ENCODE measurements at places on chromosomes 1 and 21.

DNA sequence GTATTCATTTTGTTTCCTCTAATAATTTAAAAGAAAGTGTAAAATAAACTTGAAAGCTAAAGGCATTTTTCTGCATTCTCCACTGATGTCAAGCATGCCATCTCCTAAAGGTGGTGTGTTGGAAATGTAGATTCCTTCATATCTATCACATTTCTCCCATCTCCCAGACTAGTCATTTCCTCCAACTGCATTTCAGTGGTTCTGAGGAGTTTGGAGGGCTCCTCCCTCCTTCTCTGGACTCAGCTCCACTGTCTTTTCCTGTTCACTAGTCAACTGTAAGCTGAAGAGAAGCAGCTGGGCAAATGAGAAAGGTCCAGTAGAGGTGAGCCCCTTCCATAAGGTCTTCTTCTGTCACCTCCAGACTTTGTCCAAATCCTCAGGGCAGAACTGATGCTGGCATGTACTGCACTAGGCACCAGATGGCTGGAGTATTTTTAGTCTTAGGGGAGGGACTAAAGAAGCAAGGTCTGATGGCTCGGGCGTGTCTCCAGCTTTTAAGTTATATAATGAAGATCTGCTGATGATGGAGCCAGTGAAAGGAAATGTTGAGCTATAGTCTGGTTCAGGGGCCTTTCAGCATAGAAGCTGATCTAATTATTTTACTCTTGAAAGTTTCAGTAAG is 186.1 kb downstream of the NTNG1 start:
- no peak for DNase-seq

- no peak for DNase-seq
Measured at GRCh38 chr1:36432616-36433015, 17.6 kb downstream of the OSCP1 start.

DNA sequence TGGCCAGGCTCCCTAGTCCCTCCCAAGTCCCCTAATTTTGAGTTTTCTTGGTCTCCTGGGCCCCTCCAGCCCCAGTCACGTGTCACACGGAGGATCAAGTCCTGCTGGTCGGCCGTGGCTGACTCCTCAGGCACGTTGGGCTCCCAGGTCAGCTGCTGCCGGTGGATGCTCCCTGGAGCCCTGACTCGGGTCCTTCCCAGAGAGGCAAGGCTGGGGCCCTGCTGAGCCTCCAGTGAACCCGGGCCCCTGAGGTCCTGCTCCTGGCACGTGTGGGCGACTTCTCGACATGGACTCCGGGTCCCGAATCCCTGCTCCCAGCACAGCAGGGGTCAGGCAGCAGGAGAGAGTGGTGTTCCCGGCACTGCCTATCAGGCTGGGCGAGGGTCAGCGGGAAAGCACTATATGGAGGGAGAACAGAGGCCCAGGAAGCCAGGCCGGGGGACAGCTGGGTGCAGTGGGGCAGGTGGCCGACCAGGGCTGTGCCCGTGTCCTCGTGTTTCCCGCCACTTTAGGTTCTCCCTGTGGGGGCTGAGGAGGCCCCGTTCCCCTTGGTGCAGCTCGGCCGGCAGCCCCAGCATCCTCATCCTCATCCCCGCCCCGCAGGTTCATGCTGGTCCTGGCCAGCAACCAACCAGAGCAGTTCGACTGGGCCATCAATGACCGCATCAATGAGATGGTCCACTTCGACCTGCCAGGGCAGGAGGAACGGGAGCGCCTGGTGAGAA is 13.2 kb downstream of the TMEM240 start:
- DNase-seq, result no peak

- DNase-seq, result no peak
Measured at GRCh38 chr1:167312871-167313270, 92.2 kb downstream of the POU2F1 start.

DNA sequence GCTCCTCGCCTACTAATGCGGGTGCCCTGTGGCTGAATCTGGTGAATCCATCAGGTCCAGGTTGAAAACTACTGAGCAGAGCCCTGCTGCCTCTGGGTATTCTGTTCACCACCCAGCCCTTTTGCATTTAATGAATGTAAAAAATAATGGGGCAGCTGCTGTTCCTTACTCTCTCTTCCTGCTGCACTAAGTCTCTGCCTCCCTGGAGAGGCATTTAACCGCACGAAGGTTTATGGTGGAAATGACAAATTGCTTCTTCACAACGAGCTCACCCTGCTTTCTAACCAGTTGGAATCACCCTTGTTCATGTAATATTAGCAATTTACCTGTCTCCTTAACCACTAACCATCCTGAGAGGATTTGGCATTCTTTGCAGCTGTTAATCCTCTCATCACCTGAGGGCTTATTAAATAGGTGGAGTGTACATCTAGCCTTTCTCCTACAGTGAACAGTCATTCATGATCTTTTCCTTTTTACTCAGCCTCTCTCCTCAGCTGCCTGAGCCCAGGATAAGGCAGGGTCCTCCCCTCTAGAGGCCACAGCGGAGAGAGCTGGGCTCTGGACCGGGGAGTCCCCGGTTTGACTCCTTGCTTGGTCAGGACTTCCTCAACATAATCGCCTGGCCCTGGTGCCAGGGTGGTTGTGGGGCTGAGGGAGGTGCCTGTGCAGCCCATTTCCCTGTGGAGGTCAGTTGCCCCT is 97.6 kb downstream of the NOS1AP start:
- no peak for DNase-seq

DNA sequence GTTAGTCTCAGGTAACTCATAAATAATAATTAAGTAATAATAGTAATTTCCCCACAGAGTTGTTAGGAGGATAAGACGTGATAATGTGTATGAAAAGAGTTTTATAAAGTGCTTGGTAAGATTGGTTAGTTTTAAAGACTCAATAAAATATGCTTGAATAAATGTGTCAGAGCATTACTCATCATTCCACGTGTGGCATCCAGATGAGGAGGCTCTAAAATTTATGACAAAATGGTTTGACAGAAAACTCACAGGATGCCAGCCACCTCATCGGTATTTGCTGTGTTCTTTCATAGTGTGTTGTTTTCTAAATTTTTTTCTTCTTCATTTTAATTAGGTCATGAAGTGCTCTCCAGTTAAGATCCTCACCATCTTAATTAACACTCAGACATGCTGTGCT is 19.1 kb upstream of the SPAG17 start:
- DNase-seq, result no peak

- no peak for DNase-seq
Measured at GRCh38 chr1:43853161-43853921, 80.3 kb upstream of the ARTN start.

- DNase-seq, result no peak
Measured at GRCh38 chr1:215166886-215167285, 84.3 kb downstream of the KCNK2 start.

- DNase-seq, result peak; percentile 77
Measured at GRCh38 chr1:30801771-30802198, 44.2 kb upstream of the LAPTM5 start.

DNA sequence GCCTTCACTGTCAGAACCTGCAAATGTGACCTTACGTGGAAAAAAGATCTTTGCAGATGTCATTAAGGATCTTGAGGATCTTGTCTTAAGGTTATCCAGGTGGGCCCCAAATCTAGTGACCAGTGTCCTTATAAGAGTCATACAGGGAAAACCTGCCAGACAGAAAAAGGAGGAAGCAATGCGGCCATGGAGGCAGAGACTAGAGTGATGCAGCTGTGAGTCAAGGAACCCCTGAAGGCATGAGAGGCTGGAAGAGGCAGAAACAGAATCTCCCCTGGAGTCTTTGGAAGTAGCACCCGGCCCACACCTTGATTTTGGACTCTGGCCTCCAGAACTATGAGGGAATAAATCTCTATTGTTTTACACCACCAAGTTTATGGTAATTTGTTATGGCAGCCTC is 36.5 kb upstream of the DNASE2B start:
- DNase-seq, result no peak

DNA sequence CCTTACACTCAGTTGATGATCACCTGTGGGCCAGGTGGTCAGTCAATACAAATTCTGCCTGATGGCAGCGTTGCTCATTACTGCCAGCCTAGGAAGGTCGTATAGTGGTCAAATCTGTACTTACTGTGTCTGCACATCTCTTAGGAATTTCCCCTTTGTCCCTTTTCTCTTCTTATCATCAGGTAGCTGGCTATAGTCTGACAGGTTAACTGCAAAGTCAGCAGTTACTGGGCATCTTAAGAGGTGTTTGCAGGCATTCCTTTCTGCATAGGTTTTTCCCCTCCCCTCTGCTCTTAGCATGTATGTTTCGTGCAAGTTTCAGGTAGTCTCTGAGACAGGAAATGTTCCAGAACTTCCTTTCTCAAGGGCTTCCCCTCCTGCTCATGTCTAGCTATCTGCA is 298.7 kb downstream of the LRRIQ3 start:
- no peak for DNase-seq

DNA sequence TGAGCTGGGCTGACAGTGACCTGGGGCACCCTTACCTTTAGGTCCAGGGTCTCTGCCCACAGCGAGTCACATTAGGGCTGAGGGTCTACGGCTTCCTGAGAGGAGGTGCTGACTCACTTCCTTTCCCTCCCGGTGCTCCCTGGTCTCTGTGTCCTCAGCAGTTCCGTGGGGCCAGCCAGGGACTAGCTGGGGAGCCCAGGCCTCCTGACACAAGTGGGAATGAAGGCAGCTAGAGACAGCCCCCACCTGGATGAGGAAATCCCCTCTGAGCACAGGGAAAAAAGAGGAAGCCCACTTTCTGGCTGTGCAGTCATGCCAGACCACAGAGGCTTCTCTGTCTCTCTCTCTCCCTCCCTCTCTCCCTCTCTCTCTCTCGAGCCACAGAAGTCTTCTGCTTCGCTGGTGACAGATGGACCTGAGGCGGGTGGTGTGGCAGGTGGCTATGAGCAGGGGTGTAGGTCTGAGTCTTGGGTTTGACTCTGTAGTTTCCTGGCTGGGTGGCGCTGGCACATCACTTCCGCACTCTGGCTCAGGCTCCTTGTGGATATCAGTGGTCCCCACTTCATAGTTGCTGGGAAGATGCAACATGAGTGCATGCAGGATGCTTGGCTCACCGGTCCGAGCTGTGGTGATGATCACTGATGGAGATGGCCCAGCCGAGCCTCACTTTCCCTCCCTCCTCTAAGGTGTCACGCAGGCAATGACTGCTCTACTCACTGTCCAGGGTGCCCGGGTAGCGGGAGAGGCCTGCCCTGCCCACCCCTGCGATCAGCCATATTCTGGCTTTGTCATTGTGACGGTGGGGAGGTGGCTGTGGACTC is 3.5 kb downstream of the SLC66A1 start:
- DNase-seq, result no peak

GRCh38 chr1:118842452-118843201 is 145.5 kb downstream of the TBX15 start:
- DNase-seq, result no peak

GRCh38 chr21:42848932-42849758 is 30.2 kb downstream of the WDR4 start:
- DNase-seq, result no peak

GRCh38 chr1:159315381-159315780 is 13.2 kb downstream of the FCER1A start:
- DNase-seq, result no peak

- DNase-seq, result no peak
Measured at GRCh38 chr1:69191335-69191734, 376.4 kb upstream of the LRRC7 start.

DNA sequence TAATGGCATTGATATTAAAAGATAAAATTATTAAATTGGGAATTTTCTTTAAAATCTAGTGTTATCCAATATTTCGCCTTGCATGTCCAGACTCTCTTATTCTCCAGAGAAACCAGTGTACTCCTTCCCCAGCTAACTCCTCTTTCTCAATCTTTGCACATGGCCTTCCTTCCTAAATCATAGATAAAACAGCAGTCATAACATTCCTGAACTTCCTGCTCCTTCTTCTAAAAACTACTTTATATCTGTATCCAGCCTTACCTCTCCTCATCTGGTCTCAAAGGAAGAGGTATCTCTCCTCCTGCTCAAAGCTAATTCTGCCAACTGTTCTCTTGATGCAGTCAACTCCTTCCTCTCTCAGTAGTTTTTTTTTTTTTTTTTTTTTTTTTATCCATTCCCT is 39.5 kb upstream of the NEK7 start:
- no peak for DNase-seq

DNA sequence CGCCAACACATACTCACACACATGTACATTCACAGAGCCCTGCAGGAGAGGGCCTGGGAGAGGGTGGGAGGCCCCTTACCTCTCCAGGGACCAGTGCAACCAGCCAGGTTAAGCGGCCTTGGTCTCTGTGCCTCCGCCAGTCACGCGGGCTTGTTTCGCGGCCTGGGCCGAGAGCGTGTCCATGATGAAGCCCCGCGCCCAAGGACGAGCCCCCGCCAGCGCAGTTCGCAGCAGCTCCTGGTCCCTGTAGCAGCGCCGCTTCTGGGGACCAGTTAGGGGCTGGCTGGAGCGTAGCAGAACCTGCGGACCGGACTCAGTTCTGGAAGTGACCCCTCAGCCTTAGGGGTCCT is 7.3 kb upstream of the FAM167B start:
- no peak for DNase-seq

GRCh38 chr1:228913626-228914414 is 178.5 kb downstream of the RHOU start:
- DNase-seq, result no peak

- no peak for DNase-seq
Measured at GRCh38 chr1:215423288-215423687, 143.8 kb upstream of the KCTD3 start.

GRCh38 chr1:7046314-7046713 is 261.1 kb downstream of the CAMTA1 start:
- peak; percentile 10 for DNase-seq

DNA sequence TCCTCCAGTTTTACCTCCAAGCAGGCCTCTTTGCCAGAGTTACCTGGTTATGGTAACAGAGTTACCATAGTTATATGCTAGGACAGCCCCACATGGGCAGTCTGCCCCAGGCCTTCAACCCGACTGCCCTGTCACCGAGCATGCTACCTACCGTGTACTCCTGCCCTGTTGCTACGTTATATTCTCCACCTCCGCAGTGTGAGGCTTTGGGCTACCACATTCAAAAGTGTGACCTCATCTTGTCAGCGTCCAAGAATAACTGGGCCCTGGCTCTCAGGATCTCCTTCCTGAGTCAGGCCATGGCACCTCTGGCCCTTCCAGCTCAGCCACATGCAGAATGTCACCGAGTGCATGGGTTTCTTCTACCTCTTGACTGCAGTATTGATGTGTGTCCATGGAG is 8.9 kb downstream of the MAPKAPK2 start:
- no peak for DNase-seq

- no peak for DNase-seq
Measured at GRCh38 chr1:187445066-187445465, 616.3 kb downstream of the PLA2G4A start.

GRCh38 chr1:20612221-20612746 is 21.0 kb upstream of the PINK1 start:
- DNase-seq, result no peak

DNA sequence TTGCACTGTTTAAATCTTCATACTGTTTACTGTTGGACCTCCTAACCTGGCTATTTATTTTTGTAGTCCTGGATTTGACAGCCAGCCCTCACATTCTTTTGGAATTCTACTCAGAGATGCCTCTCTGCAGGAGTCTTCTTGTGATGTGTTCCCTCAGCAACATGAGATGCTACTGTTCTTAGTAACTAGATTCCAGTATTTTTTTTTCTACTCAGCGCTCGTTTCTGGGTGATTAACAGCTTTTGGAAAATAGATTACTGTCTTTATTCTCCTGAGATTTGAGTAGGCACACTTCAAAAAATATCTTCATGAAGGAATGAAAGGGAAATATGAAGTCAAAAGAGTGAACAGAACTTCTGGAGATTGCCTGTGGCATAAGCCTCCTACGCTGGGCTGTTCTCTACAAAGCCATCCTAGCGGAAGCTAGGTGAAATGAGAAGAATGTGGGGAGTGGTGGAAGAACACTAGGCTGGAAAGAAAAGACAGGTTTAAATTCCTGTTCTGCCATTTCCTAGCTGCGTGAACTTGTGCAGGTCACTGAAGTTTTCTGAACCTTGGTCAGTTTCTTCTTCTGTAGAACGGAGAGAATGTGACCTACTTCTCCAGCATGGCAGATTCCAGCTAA is 75.9 kb downstream of the LRRC8C start:
- DNase-seq, result no peak
